ENCODE measurements at places on chromosomes 7 and 10. TPM values are rescaled to one million over a fixed set of nuclear protein-coding genes. Genes with fewer than 3 reads are reported as not detected.
A peak's percentile ranks its signal among the peaks of the same experiment; 100 is the strongest.

DNA sequence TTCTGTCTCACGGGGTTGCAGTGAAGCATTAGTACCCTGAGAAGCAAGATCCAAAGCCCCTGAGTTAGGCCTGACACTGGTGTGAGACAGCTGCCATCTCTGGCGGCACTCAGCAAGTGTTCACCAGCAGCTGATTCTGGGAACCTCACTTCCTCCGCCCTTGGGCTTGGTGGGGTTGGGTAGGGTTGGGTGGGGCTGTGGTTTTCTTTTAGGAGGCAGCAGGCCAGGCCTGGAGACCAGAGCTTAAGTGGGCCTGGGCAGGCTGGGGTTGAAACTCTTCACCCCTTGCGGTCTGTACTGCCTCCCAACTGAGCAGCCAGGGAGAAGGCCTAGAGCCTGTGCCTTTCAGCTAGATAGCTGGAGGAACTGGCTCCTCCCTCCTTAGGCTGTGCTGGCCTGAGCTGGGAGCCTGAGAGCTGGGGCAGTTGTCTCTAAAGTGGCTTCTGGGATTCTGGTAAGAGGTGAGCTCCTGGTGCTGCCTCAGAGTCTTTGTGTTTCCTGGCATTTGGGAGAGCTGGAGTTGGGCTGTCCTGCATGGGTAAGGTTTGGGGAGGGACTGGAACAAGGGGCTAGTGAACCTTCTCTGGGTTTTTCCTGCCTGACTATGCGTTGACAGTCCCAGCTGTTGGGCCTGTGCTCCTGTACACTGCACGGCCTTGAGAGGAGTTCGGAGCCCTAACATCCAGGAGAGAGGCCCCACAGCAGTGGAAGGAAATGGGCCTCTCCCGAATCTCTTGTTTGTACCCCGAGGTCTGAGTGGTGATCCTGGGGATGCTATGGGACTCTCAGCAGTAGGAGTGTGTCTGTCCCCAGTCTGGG is 5.1 kb downstream of the TSPAN14 start:
- peak; percentile 91 for DNase-seq

GRCh38 chr10:104327745-104328645 is 10.3 kb downstream of the ITPRIP start:
- DNase-seq = no peak

GRCh38 chr7:122831436-122831835 is 54.8 kb downstream of the CADPS2 start:
- DNase-seq = no peak

GRCh38 chr10:86362586-86363183 is 3.9 kb downstream of the GRID1 start:
- DNase-seq = peak; percentile 26

DNA sequence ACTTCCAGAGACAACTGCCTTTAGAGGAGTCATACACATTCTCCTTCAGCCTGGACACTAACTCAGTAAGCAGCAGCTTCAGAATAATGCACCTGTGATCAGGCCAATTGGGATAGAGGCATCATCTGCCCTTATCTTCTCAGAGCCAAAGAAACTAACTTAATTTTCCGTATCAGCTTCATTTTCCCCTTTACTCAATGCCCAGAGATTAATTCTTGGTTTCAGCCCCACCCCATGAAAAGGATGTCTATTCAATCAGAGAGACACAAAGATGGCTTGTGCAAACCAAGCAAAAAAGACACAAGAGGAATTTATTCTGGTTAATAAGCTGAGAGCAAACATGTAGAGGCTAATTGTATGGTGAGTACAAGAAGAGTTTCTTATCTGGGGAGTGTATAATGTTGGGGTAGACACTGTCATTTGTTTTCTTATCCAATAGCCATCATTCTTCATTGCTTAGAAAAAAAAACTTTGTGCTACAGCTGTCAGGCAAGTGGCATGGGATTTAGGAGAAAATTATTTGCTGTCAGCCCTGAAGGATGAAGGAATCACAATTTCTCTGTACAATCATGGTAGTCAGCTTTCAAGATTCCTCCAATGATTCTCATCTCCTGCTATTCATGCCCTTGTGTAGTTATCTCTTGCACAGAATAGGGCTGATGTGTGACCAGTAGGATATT is 38.7 kb upstream of the CCSER2 start:
- no peak for DNase-seq

DNA sequence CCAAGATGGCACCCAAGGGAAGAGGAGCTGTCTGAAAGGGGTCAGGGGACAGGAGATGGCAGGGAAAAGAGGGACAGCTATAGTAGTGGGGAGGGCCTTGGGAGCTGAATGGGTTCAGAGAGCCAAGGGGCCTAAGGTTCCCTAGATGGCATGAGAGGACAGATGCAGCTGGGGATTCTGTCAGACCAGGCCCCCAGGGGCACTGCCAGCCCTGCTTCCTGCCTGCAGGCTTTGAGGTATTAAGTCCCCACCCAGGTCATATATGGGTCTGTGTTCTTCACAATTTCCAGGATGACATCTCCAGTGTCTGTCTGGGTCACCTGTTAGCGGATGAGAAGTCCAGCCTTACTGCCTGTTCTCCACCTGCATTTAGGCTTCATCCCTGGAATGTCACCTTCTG is 56.7 kb downstream of the NEURL1 start:
- peak; percentile 34 for DNase-seq

GRCh38 chr10:73867871-73868631 is 6.3 kb downstream of the CAMK2G start:
- DNase-seq = no peak

DNA sequence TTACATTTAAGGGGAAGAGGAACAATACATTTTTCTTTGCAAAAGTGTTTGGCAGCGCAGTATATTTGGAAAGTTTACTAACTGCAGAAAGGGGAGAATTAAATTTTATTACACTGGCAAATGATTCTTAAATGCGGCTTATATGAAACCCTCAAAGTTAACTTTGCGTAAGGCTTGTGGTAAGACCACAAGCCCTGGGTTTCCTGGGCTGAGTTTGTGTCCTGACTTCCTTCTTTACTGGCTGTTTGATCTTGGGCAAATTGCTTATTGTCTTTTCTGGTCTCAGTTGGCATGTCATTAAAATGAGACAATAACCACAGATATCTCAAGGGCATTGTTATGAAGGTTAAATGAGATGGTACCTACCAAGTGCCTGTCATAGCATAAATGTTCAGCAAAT is 106.8 kb downstream of the GLRX3 start:
- no peak for DNase-seq

DNA sequence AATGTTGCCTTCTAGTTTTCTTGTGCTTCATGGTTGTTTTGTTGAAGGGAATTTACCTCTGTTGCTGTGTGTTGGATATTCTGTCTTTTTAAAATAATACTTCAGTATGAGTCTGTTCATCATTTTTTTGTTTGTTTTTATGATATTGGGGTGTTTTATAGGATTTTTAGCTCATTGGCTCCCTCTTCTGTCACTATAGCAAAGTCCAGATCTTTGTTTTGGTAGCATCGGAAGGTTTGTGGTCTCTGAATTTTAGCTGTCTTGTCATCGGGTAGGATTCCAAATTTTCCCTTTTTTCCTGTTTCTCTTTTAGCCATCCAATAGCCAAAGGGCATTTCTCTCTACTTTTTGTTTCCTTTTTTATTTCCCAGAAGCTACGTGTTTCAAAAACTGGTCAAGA is 91.4 kb downstream of the EXOC4 start:
- DNase-seq = no peak

RBP3 gene
- total RNA-seq = not detected

GPR15LG gene
- total RNA-seq = not detected

ICA1 gene
- total RNA-seq = 9.4 TPM

DNA sequence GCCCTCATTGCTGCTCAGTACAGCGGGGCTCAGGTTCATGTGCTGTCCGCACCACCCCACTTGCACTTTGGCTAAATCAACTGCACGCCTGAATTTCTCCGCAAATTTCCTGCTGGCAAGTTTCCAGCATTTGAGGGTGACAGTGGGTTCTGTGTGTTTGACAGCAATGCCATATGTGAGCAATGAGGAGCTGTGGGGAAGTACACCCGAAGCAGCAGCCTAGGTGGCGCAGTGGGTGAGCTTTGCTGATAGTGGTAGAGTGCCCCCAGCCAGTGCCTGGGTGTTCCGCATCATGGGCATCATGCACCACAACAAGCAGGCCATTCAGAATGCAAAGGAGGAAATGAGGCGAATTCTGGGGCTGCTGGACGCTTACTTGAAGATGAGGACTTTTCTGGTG is 103.9 kb upstream of the POT1 start:
- DNase-seq = peak; percentile 35

DNA sequence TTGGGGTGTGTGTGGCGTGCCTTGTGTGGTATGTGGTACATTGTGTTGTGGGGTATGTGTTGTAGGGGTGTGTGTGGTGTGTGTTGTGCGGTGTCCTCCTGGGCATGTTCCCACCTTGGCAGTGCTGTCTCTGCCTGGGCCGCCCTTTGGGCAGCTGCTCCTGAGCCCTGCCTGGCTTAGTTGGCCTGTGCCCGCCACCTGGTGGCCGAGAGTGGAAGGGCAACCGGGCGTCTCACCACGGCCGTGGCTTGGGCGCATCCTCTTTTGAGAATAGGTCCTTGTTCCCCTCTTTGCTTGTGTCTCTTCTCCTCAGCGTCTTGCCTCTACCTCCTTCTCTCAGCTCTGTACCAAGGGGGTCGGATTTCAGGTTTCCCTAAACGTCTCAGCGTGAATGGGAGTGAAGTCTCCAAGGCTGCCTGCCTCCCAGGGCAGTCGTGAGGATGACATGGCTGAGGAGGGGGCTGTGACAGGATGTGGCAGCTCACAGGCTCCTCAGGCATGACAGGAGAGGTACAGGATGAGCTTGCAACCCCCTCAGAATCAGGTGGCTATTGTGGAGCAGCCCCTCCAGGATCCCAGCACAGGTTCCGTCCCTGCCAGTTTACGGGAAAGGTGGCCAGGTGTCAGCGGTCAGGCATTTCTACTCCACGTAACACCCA is 98.4 kb upstream of the PODXL start:
- DNase-seq = peak; percentile 96

DNA sequence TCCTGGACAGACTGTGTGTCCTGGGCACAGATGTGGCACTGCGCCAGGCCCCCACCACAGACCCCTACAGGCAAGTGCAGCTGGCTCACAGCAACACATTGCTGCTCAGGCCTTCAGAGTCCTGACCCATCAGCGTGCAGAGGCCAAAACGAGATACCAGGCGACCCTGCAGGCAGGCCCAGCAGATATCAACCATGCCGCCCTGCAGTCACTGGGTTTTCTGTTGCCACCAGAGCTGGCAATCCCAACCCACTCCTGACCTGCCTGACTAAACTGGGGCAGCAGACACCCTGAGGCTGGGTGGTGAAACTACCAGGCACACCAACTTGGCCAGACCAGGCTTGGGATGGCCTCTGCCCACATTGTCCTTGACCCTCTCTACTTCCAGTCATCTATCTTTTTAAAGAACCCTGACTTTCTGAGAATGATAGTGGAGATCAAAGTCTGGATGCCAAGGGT is 20.3 kb downstream of the ZCCHC24 start:
- DNase-seq = no peak

DNA sequence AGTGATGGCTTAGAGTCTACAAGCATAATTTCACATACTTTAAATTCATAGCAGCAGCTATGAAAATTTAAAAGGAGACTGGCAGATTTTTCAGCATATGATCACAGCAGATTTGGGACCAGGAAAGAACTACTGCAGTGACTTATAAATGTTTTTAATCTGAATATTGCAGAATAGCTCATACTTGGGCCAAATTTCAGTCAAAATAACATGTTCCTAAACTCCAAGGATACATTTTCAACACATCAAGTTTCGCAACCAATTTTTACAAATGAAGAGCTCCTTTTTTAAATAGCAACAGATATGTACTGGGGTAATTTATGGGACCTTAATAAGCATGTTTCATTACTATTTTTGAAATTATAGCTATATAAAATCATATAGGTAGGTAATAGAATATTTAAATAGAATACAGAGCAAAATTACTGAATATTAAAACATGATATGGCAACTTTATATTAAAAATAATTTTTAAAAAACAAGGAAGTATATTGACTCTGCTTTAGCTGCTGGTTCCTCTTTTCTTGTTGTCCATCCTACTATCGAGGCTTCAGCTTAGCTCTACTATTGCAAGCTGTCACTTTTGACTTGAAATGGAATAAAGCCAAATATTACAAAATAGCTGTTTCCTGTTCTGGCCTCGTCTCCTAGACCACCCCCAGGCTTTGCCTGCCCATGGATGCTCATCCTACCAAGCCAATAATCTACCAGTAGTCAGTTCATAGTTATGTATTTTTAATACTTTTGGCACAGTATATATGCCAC is 123.1 kb downstream of the NRBF2 start:
- no peak for DNase-seq

SFTPA1 gene
- total RNA-seq = 0.83 TPM

DNA sequence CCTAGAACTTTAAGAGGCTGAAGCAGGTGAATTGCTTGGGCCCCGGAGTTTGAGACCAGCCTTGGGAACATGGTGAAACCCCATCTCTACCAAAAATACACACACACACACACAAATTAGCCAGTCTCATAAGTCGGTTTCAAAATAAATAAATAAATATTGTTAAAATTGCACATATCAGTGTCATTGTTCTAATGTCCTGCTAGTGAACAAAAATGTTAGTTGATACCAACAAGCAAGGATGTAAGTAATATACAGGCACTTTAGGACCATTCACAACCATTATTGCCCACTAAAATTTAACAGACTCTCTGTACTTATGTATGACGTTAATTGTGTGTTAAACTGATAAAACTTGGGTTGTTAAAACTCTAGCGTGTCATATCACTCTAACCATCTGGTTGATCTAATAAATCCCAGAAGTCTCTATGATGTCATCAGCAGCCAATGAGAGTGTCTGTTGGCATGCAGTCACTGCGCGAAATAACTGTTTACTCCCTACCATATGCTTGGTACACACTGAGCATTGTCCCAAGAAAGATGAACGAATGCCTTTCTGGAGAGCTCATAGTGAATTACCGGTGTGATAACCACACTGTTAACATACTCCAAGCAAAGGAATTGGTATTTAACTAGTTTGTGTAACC is 30.4 kb upstream of the OTUD1 start:
- no peak for DNase-seq

DNA sequence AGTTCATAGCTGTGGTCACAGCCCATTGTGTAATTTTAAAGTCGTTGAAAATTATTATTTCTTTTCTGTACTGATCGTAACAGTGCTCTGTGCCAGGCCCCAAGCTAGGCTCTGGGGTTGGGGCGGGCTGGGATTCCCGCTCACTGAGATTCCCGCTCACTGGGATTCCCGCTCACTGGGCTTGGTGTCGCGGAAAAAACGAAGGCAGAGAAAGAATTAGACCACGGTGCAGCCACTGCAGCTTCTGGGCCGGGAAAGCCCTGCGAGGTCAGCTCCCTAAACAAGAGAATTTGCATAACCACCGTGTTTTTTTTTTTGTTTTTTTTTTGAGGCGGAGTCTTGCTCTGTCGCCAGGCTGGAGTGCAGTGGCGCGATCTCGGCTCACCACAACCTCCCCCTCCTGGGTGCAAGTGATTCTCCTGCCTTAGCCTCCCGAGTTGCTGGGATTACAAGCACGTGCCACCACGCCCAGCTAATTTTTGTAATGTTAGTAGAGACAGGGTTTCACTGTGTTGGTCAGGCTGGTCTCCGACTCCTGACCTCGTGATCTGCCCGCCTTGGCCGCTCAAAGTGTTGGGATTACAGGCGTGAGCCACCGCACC is 31.2 kb downstream of the FOXK1 start:
- DNase-seq = no peak

GRCh38 chr10:92993699-92994272 is 66.8 kb upstream of the CYP26C1 start:
- no peak for DNase-seq

GRCh38 chr7:50733552-50733951 is 49.1 kb downstream of the GRB10 start:
- no peak for DNase-seq

GFRA1 gene
- total RNA-seq = 18.6 TPM

CYP3A4 gene
- total RNA-seq = not detected

Data from posterior vena cava (tissue), 2 donors.